Kidney (tissue), 22 donors: ENCODE measurements at places on chromosomes 16 and 17. TPM values are rescaled to one million over a fixed set of nuclear protein-coding genes. Genes with fewer than 3 reads are reported as not detected.

The LYRM9 gene
- polyA plus RNA-seq: 29.1 TPM

The FOXF1 gene
- 0.67 TPM for polyA plus RNA-seq

GRCh38 chr17:21357281-21357680, 18.9 kb upstream of the KCNJ12 start:
- DNase-seq: peak; percentile 70

- DNase-seq: no peak
These were observed 70.1 kb upstream of the DOC2B start for GRCh38 chr17:251531-251930.

GRCh38 chr16:662095-662494, 5.8 kb upstream of the RHOT2 start:
- DNase-seq: no peak

DNA sequence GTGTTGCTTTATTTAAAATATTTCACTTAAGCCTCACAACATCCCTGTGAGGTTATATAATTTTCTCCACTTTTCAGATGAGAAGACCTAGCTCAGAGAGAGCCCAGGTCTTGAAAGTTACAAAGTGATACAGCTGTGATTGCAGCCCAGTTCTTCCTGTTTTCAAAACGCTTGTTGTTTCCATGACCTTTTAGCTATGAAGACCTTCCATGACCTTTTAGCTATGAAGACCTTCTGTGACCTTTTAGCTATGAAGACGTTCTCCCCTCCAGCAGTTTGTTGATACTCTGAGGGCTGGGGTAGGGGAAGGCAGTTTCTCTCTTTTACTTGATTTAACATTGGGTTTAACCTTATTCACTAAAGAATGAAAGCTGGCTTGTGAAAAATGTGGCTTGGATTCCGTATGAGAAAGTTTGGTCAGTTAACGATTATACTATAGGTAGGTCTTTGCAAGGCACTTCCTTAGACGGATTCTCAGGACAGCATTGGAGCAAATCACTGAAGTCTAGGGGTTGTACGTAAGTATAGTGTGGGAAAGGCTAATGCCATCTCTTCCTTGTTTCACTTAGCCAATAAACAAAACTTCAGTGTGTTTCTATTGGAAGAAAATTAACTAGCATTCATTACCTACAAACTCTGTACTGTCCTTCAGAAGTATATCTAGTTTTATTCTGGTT, 20.7 kb downstream of the PHKB start:
- no peak for DNase-seq

DNA sequence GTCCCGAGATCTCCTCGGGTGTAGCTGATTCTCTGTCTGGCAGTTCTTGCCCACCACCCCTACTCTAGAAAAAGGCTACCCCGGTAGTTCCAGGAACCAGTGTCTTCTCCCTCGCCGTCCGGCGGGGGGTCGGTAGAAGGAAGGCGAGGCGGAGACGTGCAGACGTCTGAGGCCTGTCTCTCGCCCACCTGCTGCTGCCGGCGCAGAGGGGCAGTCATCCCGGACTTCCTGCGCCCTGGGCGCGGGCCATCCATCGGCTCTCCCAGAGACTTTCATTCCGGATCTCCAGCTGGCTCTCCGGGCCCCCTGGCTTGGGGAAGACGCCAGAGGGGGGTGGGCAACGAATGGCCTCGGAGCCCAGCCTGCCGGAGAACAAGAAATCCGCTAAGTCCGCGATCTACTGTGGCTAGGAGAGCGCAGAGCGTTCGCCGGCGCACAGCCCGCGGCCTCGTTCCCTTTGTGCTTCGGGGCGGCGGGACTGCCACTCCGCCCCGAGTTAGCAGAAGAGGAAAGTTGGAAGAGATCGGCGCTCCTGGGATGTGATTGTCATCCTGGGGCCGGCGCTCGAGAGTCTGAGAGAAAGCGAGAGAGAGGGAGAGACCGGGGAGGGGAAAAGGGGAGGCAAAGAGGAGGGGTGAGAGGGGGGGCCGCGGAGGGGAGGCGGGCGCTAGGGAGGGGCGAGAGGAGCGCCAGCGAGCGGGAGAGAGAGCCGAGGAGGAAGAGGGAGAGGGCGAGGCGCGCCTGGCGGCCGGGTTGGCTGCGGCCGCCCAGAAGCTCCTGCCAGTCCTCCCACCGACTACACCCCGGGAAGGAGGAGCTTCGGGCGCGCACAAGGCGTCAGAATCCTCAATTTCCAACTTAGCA, at the start of gene IRX5:
Gene IRX5, plus strand, starts transcription at position 861 of the 864 bp plus-strand sequence. CDS start 334 bp downstream, outside the sequence.
- DNase-seq: peak; percentile 98

DNA sequence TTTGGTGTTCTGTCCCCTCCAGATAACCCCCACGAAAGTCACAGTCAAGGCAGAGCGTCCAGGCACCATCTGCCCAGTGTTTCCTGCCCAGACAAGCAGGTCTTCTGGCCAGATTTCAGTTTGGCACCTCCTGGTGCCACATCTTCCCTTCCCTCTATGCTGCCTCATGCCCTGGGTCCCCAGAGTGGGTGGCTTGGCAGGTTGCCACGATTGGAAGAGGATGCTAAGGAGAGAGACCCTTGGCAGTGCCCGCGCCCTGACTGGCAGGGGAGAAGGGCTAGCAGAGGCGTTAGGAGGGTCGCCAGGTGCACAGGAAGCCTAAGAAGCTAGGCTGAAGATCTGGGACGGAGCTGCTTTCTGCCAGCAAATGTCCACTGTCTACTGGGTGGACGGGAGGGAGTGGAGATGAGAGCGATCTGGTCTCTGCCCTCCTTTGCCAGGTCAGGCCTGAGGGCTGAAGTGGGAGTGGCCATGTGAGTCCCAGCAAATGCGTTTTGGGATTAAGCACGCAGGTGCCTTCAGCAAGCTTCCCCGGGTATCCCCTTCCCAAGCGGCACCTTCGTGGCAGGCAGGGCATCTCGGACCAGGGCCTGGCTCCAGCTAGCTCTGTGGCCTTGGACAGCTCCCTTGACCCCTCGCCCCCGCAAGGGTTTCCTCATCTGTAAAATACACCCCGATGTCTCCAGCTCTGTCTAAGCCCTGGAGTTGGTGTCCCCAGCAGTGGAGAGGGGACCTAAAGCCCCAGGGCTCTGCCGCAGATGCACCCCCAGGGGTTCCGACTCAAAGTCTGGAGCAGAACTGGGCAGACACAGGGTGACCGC, 13.4 kb upstream of the CD300A start:
- no peak for DNase-seq

DNA sequence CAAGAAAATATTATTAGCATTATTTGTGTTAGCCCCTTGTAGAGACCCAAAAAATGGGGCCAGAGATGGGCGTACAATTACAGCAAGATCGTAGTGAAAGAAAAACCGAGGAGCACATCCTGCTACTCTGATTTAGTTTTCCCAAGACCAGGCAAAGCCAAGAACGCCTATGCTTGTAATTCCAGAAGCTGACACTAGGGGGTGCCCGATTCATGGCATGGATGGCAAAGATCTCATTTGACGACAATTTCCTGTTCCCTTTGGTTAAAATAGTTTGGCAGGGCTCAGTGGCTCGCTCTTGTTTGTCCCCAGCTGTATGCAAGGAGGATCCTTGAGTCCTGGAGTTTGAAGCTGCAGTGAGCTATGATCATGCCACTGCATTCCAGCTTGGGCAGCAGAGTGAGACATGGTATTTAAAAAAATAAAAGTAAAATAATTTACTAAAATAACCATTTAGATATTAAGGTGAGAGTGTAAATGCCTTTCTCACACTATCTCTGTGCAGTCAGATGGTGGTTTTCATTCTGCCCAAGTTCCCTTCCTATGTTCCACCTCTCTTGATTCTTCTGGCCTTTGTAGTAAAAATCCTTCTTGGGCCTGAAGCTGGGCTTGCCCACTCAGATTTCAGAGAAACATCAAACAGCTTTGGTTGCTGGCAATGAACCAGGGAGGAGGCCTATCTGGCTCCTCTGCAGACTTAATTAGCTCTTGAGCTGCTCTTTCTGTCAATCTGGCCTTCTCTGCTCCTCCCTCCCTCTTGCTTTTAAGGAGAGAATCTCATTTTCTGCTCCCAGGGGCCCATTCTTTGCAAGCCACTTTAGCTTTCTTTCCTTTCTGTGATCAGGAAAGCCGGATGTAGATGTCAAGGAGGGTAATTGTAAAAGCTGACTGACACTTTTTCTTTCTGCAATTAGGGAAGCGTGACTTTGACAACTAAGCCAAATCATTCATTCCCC, 31.2 kb downstream of the TMEM238L start:
- DNase-seq: peak; percentile 79

DNA sequence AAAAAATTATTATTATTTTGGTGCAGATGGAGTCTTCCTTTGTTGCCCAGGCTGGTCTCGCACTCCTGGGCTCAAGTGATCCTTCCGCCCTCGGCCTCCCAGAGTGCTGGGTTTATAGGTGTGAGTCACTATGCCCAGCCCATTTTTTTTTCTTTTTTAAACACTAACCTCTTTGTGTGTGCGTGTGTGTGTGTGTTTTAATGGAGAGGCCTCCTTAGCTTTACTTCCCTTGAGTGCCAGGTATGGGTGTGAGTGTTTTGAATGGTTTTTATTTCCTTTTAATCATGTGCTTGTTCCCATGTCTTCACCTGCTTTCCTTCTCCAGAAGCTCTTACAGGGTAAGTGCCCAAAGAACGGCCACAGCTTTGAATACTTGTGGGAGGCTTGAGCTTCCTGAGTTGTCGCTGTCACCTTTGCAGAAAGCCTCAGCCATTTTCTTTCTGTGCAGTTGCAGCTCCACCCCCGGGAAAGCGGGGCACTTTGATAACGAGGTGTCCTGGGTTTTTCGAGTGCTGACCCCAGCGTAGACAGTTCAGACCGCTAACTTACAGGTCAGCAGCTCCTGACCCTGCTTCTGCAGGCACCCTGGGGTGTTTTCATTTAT, 22.6 kb downstream of the AKAP1 start:
- DNase-seq: no peak

DNA sequence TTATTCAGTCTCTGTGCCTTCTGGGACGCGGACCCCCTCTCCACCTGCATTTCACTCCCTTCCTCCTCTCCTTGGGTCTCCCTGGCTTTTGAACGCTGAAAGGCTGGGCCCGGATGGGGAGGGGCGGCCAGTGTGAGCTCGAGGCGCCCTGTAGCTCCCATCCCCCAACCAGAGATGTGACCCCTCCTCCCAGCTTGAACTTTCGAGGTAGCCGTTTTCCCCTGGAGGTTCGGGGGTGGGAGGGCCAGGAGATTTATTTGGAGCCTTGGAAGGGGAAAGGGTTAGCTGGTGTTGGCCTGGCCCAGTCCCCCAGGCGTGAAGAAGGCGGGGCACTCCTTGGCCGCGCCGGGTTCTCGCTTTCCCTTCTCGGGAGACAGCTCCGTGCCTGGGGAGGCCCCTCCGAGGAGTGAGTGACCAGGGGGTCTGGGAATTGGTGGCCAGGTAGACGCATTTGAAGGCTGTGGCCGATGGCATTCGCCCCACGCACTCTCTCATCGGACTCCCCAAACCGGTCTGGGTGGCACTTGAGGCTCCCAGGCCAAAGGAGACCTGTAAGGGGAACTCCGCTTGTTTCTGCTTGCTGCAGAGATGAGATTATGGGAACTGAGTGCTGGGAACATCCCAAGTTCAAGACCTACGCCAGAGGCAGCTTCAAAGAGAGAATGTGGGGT, 942 bp downstream of the LDAF1 start:
- peak; percentile 53 for DNase-seq

DNA sequence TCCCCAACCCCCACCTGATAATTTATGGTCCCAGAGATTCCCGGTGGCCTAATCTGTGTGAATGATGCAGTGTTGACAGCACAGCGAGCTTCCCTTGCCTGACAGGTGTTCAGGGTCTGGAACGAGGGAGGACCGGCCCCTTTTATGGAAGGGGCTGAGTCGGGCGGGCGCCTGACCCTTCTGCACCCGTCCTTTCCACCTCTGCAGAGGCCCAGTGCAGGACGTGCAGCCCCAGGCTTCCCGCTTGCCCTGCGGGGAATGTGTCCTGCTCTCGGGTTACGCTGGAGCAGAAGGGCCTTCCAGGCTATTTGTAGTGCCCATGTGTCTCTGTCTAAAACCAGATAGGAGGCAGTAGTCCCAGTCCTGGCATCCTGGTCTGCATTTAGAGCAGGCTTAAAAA, 16.2 kb downstream of the SMTNL2 start:
- peak; percentile 75 for DNase-seq

DNA sequence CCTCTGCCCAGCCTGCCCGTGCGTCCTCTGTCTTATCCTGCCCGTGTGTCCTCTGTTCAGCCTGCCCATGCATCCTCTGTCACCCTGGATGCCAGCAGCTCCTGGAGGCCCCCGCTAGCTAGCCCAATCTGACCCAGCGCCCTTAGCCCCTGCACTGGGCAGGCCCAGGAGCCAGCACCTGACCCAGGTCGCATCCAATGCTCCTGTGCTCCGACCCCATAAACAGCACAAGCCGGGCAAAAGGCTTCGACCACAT, 13.1 kb downstream of the CDH15 start:
- DNase-seq: no peak

DNA sequence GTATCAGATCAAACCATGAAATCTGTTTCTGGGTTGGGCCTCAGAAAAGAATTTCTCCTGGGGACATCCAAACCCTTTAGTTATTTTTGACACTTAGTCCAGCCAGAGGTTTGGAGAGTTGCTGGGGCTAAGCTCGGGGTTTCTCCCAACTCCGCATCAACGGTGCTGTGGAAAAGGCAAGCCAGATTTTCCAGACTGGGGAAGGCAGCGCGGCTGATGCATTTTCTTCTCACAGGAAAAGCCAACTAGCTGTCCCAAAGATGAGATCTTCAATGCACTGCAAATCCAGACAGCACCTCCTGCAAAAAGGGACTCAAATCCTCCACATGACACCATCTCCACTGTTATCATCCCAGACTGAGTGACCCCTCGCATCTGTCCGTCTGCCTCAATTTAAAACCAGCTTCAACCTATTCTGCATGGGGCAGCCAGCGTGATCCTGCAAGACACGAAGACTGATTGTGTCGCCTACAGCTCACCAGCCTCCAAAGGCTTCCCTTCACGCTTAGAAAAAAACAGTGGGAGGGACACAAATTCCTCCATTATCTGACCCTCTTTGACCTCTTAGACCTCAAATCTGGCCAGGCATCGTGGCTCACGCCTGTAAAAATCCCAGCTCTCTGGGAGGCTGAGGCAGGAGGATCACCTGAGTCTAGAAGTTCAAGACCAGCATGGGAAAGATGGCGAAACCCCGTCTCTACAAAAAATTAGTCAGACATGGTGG, 62.0 kb downstream of the GAS7 start:
- DNase-seq: no peak

- DNase-seq: peak; percentile 40
These were observed 243.2 kb upstream of the GSE1 start for GRCh38 chr16:85369741-85370528.

DNA sequence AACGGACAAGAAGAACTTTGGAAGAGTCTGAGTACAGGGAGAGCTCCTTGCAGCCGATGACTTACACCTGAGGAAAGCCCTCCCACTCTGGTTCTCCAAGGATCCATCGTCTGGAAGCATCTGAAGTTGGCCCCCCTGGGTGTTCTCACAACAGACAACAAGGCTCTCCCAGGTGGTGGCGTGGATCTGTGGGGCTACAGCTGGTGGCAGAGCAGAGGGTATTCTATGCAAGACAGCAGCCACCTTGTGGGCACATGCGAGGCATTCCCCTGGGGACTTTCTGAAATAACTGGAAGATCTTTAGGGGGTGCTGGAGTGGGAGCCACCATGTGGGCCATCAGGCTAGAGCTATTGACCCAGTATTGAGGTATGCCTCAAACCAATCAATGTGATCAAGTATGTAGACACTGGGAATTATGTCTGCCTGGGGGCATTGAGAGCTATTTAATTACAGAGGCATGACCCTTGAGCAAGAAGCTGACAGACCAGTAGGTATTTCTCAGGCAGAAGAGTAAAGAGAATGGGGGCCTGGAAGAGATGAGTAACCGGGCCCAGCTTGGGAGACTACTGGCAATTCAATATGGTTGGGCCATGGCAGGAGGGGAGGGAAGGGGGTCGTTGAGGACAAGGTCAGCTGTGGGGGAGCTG, 6.9 kb upstream of the KRT19 start:
- DNase-seq: peak; percentile 51
